ENCODE measurements at places on chromosomes 3 and 15.

- no peak for DNase-seq
Measured at GRCh38 chr3:154235330-154235729, 89.0 kb downstream of the DHX36 start.

DNA sequence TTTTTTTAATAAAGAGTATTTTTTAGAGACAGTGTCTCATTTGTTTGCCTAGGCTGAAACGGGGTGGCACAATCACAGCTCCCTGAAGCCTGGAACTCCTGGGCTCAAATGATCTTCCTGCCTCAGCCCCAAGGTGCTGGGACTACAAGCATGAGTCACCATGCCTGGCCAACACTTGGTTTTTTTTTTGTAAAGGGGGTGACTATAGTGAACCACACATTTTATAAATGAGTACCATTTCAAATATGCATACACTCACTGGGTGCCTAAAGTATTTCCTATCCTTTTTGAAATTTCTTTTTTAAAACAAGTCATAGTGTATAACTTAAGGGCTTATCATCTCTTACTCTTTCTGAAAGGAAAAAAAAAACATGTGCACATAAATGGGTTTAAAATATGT lies 325.2 kb upstream of the MEIS2 start:
- DNase-seq: no peak

DNA sequence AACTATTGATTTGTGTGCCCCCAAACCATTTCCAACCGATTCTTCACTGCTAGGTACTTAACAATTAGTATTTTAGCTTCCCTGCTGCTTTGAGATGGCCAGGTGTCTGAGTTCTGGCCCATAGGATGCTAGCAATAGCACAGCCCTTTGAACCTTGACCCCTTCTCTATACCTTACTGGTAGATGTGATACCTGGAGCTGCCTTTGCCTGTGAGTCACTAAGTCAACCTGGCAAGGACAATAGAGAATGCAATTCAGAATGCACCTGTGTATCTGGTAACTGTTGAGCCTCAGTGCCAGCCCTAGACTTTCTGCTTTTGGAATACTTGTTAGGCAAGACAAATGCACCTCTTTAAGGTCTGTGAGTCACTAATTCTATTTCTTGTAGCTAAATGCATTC lies 467.4 kb downstream of the GRM7 start:
- no peak for DNase-seq

GRCh38 chr3:69209413-69209812 lies 87.0 kb upstream of the LMOD3 start:
- no peak for DNase-seq

GRCh38 chr3:72947715-72948490 lies 48.7 kb upstream of the PPP4R2 start:
- no peak for DNase-seq

- no peak for DNase-seq
Measured at GRCh38 chr3:31472479-31473390, 60.0 kb upstream of the STT3B start.

GRCh38 chr3:43102773-43103480 lies 3.0 kb downstream of the POMGNT2 start:
- no peak for DNase-seq

- DNase-seq: no peak
Measured at GRCh38 chr3:72214066-72214951, 429.4 kb upstream of the PROK2 start.

GRCh38 chr3:178267158-178267844 lies 268.9 kb upstream of the KCNMB2 start:
- no peak for DNase-seq

- no peak for DNase-seq
Measured at GRCh38 chr3:71548705-71549384, 34.7 kb downstream of the FOXP1 start.

DNA sequence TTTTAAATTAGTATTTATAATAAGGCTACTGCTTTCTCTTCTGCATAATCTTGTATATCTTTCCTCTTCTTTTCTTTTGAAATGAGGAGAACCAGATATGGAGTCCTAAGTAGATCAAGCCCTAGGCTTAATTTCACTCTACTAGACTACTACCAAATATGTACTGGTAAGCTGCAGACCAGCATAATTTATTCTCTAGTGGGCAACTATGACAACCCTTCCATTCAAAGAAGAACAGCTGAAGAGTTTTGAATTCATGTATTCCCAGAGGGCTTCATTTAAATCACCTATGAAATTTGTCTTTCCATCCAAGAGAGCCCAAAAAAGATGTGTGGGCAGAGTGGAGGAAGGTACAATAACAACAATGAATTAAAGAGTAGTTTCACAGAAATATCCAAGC lies 10.0 kb downstream of the RAD18 start:
- no peak for DNase-seq
